NCI-H446 (cell line): ENCODE measurements at places on chromosomes 12 and 14.
A peak's percentile ranks its signal among the peaks of the same experiment; 100 is the strongest.

- DNase-seq, result no peak
Observed at GRCh38 chr14:74945261-74945851, 10.0 kb downstream of the PGF start.

GRCh38 chr12:128068211-128068610 lies 198.8 kb upstream of the TMEM132C start:
- no peak for DNase-seq

DNA sequence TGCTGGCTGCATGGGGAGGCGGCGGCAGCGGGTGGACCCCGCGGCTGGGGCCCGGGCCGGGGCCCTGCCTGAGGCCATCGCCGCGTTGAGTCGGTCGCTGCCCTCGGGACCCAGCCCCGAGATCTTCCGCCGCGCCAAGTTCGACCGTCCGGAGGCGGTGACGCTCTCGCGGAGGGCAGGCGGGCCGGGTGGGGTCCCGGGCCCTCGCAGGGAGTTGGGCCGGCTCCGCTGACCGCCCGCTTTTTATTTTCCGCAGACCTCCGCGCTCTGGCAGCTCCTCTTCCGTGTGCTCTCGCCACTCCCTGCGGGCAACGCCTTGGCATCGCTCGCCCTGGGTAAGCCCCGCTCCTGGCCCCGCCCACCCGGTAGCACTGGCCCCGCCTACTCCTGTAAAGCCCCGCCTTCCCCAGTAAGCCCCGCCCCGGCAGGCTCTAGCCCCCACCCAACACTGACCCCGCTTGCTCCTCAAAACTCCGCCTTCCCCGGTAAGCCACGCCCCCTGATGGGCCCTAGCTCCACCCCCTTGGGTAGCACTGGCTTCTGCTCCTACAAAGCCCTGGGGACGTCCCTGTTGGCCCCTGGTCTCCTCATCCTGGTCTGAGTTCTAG lies 424 bp downstream of the TEDC1 start:
- peak; percentile 79 for DNase-seq

DNA sequence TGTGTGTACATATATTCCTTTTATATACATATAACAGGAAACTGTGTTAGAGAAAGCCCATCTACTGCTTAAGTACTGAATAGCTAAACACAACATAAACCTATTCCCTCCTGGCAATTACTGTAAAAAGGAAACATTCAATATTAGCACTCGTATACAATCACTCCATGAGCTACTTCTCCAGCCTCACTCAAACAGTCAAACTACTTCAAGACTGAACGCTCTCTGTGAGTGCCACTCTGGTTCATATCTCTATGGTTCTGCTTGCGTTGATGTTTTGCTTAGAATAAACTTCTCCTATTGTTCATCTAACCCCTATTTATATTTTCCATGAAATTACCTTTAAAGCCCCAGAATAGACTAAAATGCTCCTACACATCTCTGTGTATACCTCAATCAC lies 243.7 kb downstream of the MED13L start:
- no peak for DNase-seq

DNA sequence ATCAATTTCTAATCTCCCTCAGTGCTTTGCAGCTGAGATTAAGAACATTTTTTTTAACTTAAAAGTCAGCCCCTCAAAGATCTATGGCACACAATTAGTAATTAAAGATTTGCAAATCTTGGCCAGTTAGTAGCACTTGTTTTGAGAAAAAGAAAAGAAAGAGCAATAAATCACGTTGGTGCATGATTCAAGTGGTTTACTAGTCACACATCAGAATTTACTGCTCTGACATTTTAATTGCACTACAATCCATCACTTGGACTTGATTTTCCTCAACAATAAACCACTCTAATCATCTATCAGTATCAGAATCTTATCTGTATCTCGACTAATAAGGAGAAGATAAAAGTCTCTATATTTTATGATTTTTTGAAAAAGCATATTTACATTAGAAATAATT lies 154.3 kb downstream of the HELB start:
- no peak for DNase-seq

DNA sequence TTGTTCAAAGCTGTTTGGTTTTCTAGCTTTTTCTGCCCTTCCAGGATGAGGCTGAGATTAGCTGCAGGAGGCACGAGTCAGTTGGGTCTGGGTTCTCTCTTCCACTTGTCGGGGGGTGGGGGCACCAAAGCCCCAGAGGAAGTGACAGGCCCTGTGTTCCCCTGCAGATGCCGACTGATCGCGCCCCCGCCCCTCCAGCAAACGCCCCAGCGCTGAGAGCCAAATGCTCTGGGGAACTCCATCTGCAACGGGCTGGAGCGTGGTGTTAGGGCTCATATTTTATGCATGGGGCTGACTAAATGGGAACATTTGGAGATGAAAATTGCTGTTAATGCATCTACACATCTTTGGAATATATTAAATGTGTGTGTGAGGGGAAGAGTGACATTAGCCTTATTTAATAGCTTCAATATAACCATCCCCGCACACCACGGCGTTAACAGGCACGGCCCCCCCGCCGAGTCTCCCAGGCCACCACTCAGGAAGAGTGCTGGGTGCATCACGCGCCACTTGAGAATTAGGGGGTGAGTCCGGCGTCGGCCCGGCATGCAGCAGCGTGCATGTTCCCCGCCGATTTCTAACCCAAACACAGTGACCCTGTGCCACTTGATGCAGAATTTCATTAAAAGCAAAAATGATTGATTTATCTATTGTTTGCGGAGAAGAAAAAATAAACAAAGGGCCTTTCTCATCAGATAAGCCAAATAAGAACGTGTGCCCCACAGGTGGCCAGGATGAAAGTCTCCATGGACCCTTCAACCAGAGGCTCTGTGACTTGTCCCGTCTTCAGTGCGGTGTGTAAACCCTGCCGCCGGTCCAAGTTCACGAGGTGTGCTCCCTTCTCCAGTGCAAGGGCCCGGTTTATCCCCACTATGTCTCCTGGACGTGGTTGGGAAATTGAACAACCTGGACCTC lies 165.0 kb upstream of the RTL1 start:
- no peak for DNase-seq

GRCh38 chr12:83018088-83018487 lies 331.4 kb downstream of the TMTC2 start:
- DNase-seq, result no peak

- no peak for DNase-seq
Observed at GRCh38 chr14:96086574-96087077, 47.5 kb downstream of the C14orf132 start.

GRCh38 chr14:32507029-32507984 lies 178.2 kb downstream of the AKAP6 start:
- DNase-seq, result no peak
